Kasumi-1 (cell line): ENCODE measurements at places on chromosomes 4 and X.
A peak's percentile ranks its signal among the peaks of the same experiment; 100 is the strongest.

- DNase-seq: no peak
These were observed 149.4 kb upstream of the PSAPL1 start for GRCh38 chr4:7584098-7584497.

- DNase-seq: no peak
These were observed 33.3 kb downstream of the TENM3 start for GRCh38 chr4:182276210-182277109.

- DNase-seq: no peak
These were observed 195.8 kb downstream of the MAML3 start for GRCh38 chr4:139957986-139958738.

GRCh38 chr4:171583790-171584189 is 229.4 kb upstream of the GALNTL6 start:
- no peak for DNase-seq

GRCh38 chr4:54717694-54718093 is 59.9 kb downstream of the KIT start:
- no peak for DNase-seq

- DNase-seq: no peak
These were observed 9.8 kb upstream of the HMGB2 start for GRCh38 chr4:173343832-173344397.

- no peak for DNase-seq
These were observed 32.9 kb downstream of the SLC2A9 start for GRCh38 chr4:9988363-9988749.

DNA sequence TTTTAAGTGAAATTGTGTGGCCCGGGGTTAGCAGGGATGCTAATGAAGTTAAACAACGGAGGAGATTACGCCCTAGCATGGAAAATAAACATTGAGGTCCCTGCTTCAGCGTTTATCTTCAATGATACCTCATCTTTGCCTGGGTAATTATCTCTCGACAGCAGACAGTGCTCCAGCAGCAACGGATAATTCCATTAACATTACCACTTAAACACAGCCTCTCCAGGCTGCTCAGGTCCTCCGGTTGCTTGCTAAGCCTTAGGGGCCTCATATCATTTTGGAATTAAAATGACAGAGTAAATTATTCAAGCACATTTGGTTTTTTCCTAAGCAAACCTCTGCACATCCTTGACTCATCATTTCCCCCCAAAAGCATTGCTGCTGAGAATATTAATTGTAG is 281.5 kb upstream of the KLF3 start:
- DNase-seq: no peak

DNA sequence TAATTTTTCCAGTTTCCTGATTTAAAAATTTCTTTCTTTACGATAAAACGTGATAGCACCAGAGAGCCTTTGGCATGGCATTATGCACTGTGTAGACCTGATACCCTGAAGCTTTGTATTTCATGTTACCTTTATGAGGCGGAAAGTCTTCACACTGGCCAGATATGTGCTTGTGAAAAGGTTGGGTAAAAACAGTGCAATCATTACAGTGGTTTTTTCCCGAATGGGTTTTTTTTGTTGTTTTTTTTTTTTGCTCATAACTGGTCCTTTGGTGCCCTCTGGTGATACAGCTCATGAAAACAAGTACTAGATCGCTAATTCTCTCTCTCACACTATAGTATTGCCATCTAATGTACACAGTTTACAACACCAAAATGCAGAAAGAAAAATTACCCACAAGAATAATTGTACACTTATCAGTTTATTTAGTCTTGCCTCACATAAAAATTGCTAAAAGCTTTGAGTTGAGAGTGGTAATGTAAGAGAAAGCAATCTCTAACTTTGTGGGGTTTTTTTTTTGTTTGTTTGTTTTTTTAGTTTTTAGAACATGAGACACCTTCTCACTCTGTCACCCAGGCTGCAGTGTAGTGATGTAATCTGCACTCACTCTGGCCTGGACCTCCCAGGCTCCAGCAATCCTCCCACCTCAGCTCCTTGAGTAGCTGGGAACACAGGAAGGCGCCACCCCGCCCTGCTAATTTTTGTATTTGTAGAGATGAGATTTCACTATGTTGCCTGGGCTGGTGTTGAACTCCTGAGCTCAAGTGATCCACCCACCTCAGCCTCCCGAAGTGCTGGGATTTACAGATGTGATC is 21.3 kb downstream of the SPCS3 start:
- DNase-seq: peak; percentile 74

- peak; percentile 33 for DNase-seq
These were observed 3.6 kb downstream of the USP46 start for GRCh38 chr4:52655506-52655905.

GRCh38 chrX:135484641-135485289 is 35.7 kb upstream of the INTS6L start:
- peak; percentile 43 for DNase-seq

- DNase-seq: no peak
These were observed 19.6 kb downstream of the ACSL1 start for GRCh38 chr4:184806229-184806550.

DNA sequence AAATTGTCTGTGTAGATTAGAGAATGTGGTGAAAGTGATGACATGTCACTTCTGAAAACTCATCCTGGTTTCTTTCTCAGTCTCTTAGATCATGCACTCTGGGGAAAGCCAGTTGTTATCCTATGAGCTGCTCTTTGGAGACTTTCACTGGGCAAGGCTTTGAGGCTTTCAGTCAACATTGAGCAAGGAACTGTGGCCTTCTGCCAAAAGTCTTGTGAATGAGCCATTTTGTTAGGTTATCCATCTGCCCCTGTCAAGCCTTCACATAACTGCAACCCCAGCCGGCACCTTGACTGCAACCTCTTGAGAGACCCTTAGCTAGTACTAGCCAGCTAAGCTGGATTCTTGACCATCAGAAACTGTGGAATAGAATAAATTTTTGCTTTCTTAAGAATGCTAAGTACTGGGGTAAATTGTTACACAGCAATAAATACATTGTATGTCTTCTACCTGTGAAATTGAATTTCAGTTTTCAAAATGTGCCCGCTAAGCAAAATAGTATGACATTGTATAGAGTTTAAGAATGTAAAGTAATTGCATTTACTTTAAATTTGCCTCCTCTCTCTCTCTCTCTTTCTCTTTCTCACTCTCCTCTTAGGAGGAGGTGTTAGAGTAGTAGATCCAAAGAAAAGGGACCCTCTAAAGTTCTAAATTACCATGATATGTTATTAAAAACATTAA is 1273.0 kb downstream of the RAPGEF2 start:
- DNase-seq: no peak

GRCh38 chr4:42420140-42420539 is 22.9 kb downstream of the SHISA3 start:
- DNase-seq: no peak

DNA sequence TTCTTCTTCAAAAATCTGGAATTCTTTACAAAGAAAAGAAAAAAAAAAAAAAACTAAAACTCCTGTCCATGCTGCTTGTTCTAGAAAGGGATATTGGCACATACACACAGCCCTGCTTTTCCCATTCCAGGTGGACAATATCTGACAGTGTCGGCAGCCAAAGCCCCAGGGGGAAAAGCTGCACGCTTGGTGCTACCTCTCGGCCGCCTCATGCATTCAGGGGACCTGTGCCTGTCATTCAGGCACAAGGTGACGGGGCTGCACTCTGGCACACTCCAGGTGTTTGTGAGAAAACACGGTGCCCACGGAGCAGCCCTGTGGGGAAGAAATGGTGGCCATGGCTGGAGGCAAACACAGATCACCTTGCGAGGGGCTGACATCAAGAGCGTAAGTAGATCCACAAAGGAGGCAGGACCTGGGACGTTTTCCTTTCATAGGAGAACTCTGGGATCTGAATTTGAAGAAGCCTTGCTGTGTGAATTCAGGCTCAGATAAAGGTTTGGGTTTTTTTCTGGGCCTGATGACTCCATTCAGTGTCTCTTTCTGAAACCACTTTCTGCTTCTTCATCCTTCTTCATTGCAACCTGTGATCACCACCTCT is 71.9 kb downstream of the NPNT start:
- no peak for DNase-seq

- DNase-seq: peak; percentile 36
These were observed 41.0 kb downstream of the GAB1 start for GRCh38 chr4:143377611-143378099.

GRCh38 chrX:72349190-72349589 is 43.5 kb upstream of the CITED1 start:
- DNase-seq: no peak
